ENCODE measurements at places on chromosomes 16 and 17. TPM values are rescaled to one million over a fixed set of nuclear protein-coding genes. Genes with fewer than 3 reads are reported as not detected.

DNA sequence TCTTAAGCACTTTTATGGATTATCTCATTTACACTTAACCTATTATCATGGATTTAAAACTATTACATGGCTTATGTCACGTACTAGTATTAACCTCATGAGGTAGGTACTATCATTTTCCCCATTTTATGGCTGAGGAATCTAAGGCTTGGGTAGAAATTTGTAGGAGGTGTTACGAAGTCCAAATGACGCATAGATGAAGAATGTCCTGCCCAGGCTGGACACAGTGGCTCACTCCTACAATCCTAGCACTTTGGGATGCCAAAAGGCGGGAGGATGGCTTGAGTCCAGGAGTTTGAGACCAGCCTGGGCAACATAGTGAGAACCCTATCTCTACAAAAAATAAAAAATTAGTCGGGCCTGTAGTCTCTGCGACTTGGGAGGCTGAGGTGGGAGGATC, 4.8 kb upstream of the C1QL1 start:
- no peak for DNase-seq

- no peak for DNase-seq
Measured at GRCh38 chr16:27114006-27114405, 47.3 kb downstream of the C16orf82 start.

C16orf96 gene
- 0.91 TPM for polyA plus RNA-seq

CNGB1 gene
- 0.20 TPM for polyA plus RNA-seq

DNA sequence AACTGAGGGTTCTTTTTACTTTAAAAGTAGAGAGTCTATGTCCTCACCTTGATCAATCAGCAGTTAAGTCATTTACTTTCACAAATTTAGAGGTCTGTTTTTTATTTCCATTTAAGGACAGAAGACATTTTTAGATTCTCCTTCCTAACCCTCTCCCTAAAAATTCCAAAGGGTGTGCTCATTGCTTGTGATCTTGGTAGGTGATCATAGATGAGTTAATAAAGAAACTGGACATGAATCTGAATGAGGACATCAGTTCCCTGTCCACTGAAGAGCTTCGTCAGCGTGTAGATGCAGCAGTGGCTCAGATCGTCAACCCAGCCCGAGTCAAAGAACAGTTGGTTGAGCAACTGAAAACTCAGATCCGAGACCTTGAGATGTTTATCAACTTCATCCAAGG, 8.8 kb downstream of the RUNDC1 start:
- DNase-seq = no peak

EVPLL gene
- not detected for polyA plus RNA-seq

DNA sequence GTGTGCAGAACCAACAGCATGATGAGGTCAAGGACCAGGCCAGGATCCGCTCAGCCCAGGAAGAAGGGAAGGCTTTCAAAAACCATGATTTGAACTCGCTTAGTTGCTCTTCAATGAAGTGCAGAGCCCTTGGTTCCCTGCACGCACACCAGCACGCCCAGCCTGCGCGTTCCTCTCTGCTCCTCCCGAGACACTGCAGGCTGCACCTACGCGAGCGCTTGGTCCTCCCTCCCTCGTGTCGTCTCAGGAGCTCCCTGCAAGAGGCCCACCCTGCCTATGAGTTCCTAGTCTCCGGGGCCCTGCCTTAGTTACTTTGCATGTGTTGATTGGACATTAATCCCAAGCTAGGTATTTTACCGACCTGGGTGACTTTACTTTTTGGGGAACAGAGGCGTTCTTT, 132.9 kb upstream of the TNRC6C start:
- no peak for DNase-seq

GRCh38 chr16:27468941-27469531, 67.1 kb downstream of the IL21R start:
- DNase-seq = no peak

GRCh38 chr16:48082516-48082915, 73.3 kb downstream of the ABCC12 start:
- DNase-seq = peak; percentile 43

ASGR1 gene
- polyA plus RNA-seq = 2.1 TPM

GRCh38 chr17:4953451-4953961, 2.6 kb downstream of the ENO3 start:
- DNase-seq = peak; percentile 71

CPHXL2 gene
- polyA plus RNA-seq = not detected

DNA sequence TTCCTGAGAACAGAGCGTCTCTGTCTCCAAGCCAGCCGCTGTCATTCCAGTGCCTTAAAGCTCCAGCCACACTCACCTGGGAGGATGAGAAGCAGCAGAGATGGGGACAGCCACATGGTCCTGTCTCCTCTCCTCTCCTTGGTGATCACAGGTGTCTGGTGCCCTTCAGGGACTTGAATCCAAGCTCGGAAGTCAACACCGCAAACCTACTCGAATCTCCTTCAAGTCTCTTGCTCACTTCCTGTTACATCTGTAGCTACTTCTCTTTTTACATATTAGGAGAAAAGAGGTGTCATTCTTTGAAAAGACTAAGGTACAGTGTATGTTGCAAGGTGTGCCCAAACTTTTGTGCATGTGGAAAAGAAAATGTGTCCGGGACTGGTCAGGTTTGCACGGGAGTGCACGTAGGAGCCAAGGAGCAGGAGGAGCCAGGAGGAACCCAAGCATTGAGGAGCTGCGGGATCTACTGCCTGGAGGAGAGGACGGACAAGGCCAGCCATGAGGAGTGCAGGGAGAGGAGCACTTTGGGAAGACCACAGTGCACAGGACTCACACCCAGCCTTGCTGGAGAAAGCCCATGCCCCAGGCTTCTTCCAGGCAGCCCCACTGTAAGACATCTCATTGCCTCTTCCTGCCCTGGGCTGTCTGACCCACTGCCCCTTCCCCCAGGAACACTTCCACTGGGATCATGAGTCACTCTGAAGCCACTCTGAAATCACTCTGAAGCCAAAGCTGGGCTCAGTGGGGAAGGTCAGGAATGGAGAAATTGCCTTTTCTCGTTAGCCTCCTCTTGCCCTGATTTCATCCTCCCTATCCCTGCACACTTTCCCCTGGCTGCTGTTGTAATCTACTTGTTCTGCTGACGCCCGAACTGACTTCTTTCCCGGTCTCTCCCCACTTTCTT, at the start of gene CD300LD:
CD300LD (minus strand) TSS at position 197 of the 904 bp plus-strand sequence; CDS start at position 116, 81 bp downstream.
- DNase-seq = no peak

- DNase-seq = peak; percentile 65
Measured at GRCh38 chr16:80147026-80147655, 393.7 kb upstream of the DYNLRB2 start.

GRCh38 chr16:89054261-89054661, 39.4 kb upstream of the ACSF3 start:
- no peak for DNase-seq

GRCh38 chr17:32824334-32824733, 52.6 kb downstream of the MYO1D start:
- DNase-seq = no peak

GRCh38 chr16:8203101-8203500, 387.2 kb downstream of the TMEM114 start:
- no peak for DNase-seq

- DNase-seq = no peak
Measured at GRCh38 chr17:36673637-36674277, 72.4 kb downstream of the MRM1 start.

NSF gene
- polyA plus RNA-seq = 18.7 TPM

TNFSF13 gene
- 5.9 TPM for polyA plus RNA-seq

GRCh38 chr16:28309811-28310311, 17.5 kb downstream of the SBK1 start:
- DNase-seq = no peak

- no peak for DNase-seq
Measured at GRCh38 chr16:86941731-86942130, 363.4 kb downstream of the FOXL1 start.

DNA sequence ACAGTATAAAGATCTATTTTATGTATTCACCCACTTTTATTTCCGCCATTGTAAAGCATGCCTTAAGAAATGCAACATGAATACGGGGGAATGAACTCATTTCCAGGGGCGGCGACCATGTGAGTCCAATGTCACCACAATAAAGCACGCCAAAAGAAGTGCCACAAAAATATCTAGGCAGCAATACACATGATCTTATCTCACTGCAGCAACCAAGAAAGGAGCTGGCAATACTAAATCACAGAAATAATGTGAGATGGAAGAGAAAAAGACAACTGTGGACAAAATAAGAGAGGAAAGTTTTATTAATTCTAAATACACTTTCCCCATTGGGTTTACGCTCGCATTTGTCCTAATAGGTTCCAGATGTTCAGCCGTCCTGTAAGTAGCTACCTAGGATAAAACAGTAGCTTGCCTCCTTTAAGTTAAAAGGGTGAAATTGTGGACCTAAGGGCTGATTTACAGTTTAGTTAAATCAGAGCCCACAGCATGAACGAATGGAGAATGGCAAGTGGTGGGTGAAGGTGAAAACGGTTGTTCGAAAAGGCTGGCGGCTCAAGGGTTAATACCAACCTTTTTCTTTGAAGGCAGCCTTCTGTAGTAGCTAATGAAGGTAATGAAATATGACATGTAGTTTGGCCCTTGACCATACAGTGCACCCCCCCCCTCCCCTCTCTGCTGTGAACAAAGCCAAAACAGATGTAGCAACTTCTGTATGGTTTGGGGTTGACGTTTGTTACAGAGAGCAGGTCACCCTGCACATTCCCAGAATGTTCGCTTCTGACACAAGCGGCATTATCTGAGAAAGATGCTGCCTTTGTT, 504.2 kb upstream of the PSMD7 start:
- DNase-seq = peak; percentile 67

TPSB2 gene
- polyA plus RNA-seq = 1.5 TPM

- no peak for DNase-seq
Measured at GRCh38 chr16:66489818-66490217, 60.1 kb downstream of the TK2 start.

GRCh38 chr16:49539758-49540157, 166.2 kb downstream of the C16orf78 start:
- no peak for DNase-seq

DNA sequence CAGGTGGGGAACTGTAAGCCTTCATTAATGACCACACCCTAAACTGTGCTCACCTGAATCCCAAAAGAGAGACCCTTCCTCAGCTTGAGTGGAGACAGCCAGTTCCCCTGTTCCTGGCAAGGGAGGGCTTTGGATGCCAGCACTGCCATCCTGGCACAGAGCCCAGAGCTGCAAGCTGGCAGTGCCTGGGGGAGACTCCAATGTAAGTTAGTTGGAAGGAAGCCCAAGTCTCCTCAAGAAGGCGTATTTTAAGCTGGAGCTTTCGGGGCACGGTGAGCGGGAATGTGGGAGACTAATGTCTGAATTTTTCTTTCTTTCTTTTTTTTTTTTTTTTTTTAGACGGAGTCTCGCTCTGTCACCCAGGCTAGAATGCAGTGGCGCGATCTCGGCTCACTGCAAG, 4.7 kb downstream of the CDC42EP4 start:
- no peak for DNase-seq

GPRC5C gene
- 19.0 TPM for polyA plus RNA-seq

TAT gene
- polyA plus RNA-seq = not detected

- no peak for DNase-seq
Measured at GRCh38 chr17:80791758-80792284, 199.8 kb upstream of the CHMP6 start.

CBX8 gene
- polyA plus RNA-seq = 6.1 TPM

DNA sequence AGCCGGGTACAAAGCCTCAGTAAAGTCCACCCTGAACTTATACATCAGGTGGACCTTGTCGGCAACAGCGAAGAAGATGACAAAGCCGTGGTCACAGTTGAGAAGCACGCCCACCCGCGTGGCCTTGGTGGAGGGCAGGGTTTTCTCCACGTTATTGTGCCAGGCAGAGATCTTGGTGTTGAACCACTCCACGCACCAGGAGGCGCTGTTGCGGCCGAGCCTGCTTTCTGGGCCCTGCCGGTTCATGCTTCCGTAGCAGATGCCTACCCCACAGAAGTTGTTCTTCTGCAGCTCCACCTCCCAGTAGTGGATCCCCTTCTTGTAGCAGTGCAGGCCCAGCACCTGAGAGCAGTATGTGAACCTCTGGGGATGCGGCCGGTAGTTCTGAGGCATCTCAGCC, 22.1 kb downstream of the TRIM25 start:
- no peak for DNase-seq

DNA sequence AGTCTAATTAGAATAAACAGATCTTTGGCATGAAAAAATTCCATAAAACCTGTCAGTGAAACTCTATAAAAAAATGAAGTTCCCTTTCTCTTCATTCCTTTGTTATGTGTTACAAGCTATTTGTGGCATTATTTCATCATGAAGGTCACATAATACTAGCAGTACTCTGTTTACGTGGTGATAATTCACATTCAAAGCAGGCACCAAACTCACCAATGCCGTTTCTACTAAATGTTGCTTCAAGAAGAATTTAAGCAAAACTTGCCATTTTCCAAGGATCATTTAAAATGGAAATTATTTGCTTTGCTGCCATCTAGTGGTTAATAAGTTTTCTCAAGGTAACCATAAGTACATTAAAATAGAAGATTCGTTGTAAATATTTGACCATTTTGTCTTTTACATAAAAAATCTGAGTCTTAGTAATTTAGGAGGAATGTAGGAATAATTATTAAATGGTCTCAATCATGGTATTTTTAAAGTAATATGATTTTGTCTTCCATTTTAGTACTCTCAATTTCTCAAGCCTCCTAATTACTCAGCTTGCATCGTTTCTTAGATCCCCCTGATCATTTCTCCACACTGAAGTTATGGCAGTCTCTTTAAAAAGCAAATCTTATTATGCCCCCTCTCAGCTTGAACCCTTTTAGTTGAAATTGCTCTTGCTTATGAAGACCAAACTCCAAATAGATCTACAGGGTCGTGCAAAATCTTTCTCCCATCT, 80.8 kb downstream of the OMG start:
- peak; percentile 76 for DNase-seq

- DNase-seq = no peak
Measured at GRCh38 chr17:77475016-77475976, 334.5 kb downstream of the SEC14L1 start.

GRCh38 chr17:65173284-65173793, 36.2 kb downstream of the RGS9 start:
- peak; percentile 25 for DNase-seq

GRCh38 chr16:85392756-85393673, 220.1 kb upstream of the GSE1 start:
- no peak for DNase-seq

DNA sequence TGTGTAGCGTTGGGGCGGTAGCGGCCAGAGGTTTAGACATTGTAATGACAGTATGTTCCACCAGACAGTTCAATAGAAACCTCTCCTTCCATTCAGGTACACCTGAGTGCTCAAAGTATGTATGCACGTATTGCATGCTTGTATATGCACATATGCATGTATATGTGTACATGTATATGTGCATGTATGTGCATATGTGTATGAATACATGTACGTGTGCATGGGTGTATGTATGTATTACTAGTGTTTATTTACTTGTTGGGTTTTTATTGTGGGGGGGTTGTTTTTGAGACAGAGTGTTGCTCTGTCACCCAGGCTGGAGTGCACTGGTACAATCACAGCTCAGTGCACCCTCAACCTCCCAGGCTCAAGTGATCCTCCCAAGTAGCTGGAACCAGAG, 30.0 kb downstream of the BCO1 start:
- DNase-seq = no peak

DNA sequence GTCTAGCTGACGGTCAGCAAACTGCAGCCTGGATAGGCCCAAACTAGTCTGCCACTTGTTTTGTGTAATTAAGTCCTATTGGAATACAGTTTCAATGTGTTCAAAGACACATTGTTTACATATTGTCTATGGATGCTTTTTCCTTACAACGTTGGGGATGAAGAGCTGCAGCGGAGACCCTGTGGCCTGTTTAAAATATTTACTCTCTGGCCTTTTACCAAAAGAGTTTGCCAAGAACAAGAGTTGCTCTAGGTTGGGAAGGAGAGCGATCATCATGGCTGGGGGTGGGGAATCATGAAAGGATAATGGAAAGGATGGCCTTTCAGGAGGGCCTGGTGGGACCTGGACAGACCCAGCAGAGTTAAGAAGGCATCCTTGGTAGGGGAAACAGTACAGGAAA, 274.9 kb upstream of the ZFHX3 start:
- DNase-seq = no peak

SMPD3 gene
- polyA plus RNA-seq = 0.92 TPM

Measured in muscle of leg (tissue), 16 donors.